ENCODE measurements at places on chromosomes 2 and 18.

- DNase-seq, result no peak
Observed at GRCh38 chr2:99710721-99711120, 220.9 kb upstream of the REV1 start.

- DNase-seq, result no peak
Observed at GRCh38 chr2:37013315-37013641, 46.9 kb upstream of the STRN start.

GRCh38 chr2:238693337-238694093 is 154.4 kb upstream of the TWIST2 start:
- no peak for DNase-seq

DNA sequence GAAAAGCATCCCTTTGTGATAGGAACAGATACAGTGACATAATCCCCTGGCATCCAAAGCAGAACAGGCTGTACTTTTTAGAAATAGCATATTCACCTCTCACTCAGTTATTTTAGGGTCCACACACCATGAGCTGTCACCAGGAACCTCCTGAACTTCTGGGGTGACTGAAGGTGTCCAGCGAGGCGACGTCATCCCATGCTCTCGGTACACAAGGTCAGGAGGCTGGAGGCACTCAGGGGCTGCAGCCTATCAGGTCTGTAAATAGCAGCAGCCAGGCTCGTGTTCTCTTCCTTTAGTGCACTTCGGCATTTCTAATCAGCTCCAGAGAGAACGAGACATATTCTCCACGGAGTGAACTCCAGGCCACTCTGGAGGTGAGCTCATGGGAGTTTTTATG is 98.3 kb downstream of the GATA6 start:
- DNase-seq, result no peak

GRCh38 chr2:70767079-70767698 is 811 bp downstream of the ADD2 start:
- no peak for DNase-seq

- no peak for DNase-seq
Observed at GRCh38 chr2:69709290-69709689, 32.6 kb upstream of the ANXA4 start.

- no peak for DNase-seq
Observed at GRCh38 chr2:43075054-43075593, 151.3 kb downstream of the ZFP36L2 start.

DNA sequence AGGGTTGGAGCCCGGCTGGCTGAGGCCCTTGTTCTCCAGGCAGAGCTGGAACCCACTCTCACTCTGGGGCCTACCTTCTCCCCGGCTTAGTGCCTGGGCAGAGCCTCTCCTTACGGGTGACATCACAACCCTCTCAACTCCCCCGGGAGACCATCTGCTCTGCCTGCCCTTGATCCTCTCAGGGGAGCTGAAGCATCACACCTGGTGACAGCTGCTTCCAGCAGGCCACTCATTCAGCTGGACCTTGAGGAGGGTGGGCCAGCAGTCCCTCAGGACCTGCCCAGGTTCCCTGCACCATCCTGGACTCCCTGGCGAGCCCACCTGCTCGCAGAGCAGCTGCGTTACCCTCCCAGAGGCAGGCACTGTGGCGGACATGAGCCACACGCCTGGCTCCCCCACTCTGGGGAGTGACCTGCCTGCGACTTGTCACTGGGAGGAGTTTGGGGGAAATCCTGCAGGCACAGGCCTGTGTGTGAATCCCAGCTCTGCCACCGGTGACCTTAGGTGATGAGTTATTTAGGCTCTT is 13.1 kb downstream of the HS6ST1 start:
- DNase-seq, result no peak

DNA sequence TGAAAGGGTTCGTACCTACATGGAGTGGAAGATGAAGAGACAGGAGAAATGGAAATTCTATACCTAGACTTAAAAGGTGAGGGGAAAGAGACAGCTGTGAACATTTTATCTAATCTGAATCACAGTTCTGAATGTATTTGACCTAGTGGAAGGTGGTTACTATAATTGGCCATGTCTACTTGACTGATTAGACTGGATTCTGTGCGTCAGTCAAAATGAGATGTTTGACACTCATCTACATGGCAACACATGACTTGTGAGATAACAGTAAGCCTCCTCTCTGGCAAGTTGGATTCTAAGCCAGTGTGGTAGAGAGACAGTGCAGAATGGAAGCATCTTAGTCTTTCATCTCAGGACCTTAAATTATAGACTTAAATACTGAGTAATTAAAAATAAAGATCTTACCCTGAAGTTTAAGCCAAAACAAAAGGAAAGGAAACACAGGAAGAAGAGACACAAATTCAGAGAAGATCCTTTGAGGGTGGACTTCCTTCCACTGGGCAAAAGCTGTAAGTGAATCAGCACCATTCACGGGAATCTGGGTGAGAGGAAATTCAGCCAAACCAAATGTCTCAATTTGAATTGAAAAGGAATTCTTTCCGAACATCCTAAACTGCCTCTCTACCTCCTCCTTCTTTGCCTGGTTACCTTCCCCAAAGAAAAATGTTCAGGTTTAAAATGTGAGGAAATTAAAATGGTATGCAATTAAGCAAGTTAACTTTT is 121.6 kb downstream of the EHBP1 start:
- DNase-seq, result no peak

- DNase-seq, result no peak
Observed at GRCh38 chr18:58882686-58883085, 18.0 kb downstream of the ZNF532 start.

GRCh38 chr2:102796337-102796736 is 34.5 kb downstream of the TMEM182 start:
- no peak for DNase-seq

- no peak for DNase-seq
Observed at GRCh38 chr2:127092901-127093516, 13.9 kb downstream of the BIN1 start.

- no peak for DNase-seq
Observed at GRCh38 chr18:3151399-3152264, 68.1 kb downstream of the MYOM1 start.

- DNase-seq, result no peak
Observed at GRCh38 chr2:80527119-80527518, 222.6 kb upstream of the LRRTM1 start.

GRCh38 chr2:64863097-64863820 is 125.9 kb upstream of the SLC1A4 start:
- no peak for DNase-seq

GRCh38 chr2:238669046-238669445 is 178.8 kb upstream of the TWIST2 start:
- no peak for DNase-seq

GRCh38 chr2:28344756-28345373 is 47.8 kb upstream of the FOSL2 start:
- DNase-seq, result no peak

- DNase-seq, result no peak
Observed at GRCh38 chr18:68507781-68508180, 207.1 kb downstream of the TMX3 start.
